ENCODE measurements at places on chromosomes 4 and X.

DNA sequence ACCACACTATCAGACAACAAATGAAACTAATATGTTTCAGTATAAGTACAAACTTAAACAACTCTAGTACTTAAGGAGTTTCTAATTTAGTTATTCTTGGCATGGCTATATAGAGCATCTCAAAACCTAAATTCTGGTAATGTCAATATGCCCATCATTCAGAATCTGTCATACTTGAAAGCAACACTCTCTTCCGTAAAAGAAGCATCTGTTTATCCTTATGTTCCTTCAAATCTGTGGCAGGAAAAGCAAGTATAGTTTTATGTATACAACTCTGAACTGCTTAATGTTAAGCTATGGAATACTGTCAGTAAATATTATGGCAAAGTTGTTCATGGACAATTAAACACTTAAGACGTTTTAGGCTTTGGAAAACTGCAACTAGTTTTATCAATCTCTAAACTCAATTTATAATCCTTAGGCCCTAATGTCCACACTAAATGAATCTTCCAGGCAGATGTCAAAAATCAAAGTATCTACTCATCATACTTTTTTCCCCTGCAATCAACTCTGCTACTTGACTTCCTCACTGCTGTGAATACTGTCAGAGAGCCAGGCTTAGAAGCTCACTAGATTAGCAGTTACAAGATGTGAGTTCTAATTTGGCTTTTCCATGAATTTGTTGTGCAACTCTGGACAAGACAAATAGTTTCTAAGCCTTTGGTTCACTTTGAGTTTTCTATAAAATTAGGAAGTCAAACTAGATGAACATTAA is 109.4 kb downstream of the SCLT1 start:
- DNase-seq, result no peak

GRCh38 chr4:108758498-108758897 is 4.4 kb downstream of the ETNPPL start:
- DNase-seq, result no peak

DNA sequence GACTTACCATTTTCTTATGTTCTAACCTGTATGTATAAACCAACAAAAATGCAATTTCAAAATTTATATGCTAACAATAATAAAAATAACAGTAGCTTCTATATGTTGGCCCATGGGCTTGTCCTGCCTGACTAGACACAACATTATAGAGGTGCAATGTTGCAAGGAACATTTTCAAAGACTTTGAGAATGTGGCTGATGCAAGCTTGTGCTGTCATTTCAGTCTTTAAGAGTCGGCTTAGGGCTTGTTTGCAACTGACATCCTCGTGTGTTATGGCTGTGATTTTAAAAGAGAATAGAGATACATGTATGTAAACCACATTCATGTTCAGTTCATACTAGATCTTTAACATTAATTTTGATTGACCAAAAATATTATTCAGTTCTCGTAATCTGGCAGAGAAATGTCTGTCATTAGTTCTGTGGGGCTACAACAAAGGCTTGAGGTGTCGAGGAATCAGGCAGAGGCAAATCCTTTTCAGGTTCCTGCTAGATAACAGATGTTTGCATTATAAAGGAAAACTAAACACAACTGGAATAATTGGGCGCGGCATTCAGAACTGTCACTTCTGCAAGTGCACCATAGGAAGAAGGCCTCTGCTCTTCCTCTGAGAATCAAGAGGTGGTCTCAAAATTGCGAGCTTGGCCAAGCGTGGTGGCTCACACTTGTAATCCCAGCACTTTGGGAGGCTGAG is 13.1 kb downstream of the TMSB4X start:
- no peak for DNase-seq

DNA sequence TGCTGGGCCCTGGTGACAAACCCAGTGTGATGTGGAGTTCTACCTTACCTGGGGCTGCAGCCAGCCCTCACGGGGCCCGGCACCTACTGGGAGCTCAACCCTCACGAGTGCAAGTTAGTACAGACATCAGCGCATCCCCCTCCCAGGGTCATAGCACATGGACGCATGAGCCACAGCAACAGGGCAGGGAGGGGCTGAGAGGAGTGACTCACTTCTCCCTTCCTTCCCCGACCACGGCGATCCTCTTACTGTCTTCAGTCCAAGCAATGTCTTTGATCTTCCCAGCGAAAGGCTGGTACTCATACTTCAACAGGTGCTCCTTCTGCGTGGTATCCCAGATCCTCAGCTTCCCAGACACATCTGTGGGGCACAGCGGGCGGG is 17.8 kb downstream of the WDR1 start:
- peak; percentile 76 for DNase-seq

- DNase-seq, result peak; percentile 34
Measured at GRCh38 chr4:67762086-67762485, 7.9 kb upstream of the GNRHR start.

- no peak for DNase-seq
Measured at GRCh38 chr4:2219233-2219760, 22.6 kb downstream of the HAUS3 start.

DNA sequence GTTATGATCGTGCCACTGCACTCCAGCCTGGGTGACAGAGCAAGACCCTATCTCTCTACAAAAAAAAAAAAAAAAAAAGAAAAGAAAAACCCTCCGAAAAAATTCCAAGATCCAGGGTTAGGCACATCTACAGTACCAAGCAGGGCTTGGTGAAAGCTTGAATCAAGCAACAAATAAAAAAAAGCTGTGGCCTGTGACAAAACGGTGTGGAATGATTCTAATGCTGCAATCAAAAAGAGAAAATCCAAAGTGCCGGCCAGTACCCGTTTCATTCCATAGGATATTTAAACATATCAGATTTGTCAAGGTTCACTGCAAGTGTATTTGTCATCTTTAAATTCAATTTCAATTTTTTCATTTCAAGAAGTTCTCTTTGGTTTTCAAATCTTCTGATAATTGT is 20.5 kb downstream of the RWDD4 start:
- DNase-seq, result peak; percentile 73

DNA sequence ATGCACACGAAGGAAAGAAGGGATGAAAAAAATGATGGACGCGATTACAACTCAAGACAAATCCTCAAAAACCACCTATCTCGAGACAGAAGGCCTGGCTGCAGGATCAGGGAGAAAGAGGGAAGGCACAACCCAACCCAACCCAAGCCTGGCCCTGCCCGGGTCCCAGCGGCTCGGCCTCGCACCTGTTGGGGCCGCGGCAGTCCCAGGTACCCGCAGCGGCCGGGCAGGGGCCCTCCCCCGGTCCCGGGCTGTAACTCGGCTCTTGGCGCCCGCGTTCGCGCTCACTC is 464 bp downstream of the RASGEF1B start:
- DNase-seq, result no peak

- DNase-seq, result no peak
Measured at GRCh38 chr4:48380583-48381167, 39.3 kb downstream of the SLAIN2 start.

DNA sequence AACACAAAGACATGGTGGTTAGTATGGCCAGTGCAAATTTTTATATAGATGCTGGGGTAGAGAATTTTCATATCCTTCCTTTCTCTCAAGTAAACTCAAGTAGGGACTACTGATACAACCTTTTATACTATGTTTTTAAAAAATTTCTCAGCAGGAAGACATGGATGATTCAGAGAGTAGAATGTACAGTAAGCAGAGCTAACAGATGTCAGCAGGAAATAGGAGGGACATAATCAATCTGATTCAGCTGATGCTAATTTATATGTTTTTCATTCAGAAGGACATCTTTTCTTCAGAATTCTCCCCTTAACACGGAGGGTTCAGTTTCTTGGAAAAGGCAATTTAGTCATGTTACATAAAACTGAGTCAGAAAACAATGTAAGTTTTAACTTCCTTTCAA is 95.4 kb downstream of the GRIA2 start:
- DNase-seq, result no peak

DNA sequence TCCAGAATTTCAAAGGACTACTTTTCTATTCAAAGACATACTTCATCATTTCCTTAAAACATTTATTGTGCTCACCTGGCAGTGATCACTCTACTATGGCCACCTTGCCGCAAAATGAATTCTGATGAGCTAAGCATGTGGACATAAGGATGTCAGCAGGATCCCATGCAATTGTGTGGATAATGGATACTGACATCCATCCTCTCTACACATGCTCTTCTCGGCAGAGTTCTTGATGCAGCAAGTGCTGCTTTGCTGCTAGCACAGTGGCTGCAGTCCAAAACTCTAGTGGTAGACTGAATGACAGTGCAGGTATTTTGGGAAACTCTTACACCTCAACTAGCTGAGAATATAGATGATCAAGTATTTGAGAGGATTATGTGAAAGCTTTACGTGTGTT is 168.0 kb downstream of the BANK1 start:
- no peak for DNase-seq

- DNase-seq, result peak; percentile 84
Measured at GRCh38 chr4:39976141-39976944, 1.4 kb downstream of the PDS5A start.

DNA sequence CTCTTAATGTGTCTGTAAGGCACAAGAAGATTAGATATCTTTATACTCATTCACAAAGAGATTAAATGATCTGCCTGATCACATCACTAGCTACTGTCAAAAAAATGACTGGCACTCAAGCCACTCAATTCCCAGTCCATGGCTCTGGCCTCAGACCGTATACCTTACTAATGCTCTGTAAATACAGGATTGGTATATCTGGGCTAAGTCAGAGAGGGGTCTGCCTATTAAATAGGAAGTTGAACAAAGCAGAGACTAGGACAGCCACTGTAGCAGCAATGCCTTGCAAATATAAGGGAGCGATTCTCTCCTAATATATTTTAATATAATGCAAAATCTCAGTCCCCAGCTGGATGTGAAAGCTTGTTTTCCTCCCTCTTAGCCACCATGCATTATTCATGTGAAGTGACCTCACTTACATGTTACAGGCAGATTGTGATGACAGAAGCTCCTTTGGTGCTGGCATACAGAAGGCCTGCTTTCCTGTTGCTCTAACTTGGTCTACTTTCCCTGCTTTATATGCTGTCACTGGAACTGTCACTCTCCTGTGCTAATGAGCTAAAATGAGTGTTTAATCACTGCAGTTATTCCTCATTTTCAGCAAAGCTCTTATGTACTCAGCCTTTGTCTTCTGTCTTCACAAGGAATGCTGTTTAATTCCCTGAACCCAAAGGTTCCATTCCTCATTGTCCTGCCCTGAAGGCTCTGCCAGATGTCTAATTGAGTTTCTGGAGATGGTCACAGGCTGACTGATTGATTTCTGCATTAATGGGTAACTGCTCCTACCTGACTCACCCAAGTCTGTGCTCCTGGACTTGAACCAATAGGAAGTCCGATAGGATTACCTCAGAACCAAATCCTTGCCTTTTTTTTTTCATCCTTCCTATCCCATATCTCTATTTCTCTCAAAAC is 578.2 kb downstream of the KLHL13 start:
- DNase-seq, result no peak

GRCh38 chr4:161167539-161167938 is 996.3 kb downstream of the FSTL5 start:
- DNase-seq, result no peak

DNA sequence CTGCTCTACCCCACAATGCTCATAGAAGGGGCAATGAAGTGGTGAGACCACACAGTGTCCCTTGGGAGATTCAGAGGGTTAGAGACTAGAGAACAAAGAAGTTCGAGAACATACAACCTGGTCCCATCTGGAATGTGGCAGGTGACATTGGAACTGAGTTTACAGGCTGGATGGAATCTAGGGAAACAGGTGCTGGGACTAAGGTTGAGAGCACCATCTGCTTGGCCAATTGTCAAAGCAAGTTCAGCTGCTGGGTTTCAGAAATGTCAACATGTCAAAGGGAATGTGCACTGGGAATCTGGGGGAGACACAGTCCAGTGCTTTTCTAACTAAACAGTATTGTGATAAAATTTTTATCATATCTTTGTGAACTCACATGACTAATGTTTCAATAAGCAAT is 15.9 kb upstream of the FAM13A start:
- DNase-seq, result no peak

GRCh38 chr4:24980064-24980690 is 50.6 kb downstream of the LGI2 start:
- peak; percentile 64 for DNase-seq
